Camera-type eye (tissue), 1 donor: ENCODE measurements at places on chromosomes 16 and 17. TPM values are rescaled to one million over a fixed set of nuclear protein-coding genes. Genes with fewer than 3 reads are reported as not detected.

WNT9B gene
- 0.16 TPM for total RNA-seq

ACSM2B gene
- total RNA-seq = not detected

GAST gene
- total RNA-seq = not detected

TNK1 gene
- total RNA-seq = 2.4 TPM

NTN3 gene
- 17.4 TPM for total RNA-seq

ATXN7L3 gene
- total RNA-seq = 43.7 TPM

CCL2 gene
- total RNA-seq = 15.1 TPM

MYH11 gene
- 190 TPM for total RNA-seq

TBC1D26 gene
- 2.9 TPM for total RNA-seq

ETV4 gene
- total RNA-seq = 1.1 TPM

OR3A3 gene
- not detected for total RNA-seq

IL34 gene
- 11.3 TPM for total RNA-seq

CCDC144A gene
- total RNA-seq = 8.4 TPM

TEX14 gene
- 0.71 TPM for total RNA-seq

GRAPL gene
- total RNA-seq = 2.6 TPM

LUC7L gene
- 160 TPM for total RNA-seq

STX4 gene
- 30.6 TPM for total RNA-seq
